ENCODE measurements at places on chromosomes 13 and 19.

DNA sequence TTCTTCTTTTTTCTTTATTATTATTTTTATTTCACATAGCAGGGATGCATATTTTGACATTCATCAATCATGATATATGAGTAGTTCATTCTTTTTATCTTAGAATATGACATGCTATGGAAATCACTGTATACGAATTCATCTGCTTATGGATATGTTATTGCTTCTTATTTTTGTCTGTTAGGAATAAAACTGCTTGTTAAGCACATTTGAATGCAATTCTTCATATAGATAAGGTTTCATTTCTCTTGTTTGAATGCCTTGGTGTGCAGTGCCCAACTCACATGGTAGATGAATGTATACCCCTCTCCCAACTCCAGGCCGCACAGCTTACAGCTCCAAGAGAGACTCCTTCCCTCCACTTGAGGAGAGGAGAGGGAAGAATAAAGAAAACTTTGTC is 11.3 kb downstream of the ZNF776 start:
- no peak for DNase-seq

GRCh38 chr13:60850526-60850925 is 453.5 kb downstream of the TDRD3 start:
- no peak for DNase-seq

GRCh38 chr13:78160793-78161192 is 242.2 kb upstream of the EDNRB start:
- peak; percentile 61 for DNase-seq

- peak; percentile 45 for DNase-seq
Observed at GRCh38 chr13:113001241-113002140, 32.5 kb downstream of the MCF2L start.

DNA sequence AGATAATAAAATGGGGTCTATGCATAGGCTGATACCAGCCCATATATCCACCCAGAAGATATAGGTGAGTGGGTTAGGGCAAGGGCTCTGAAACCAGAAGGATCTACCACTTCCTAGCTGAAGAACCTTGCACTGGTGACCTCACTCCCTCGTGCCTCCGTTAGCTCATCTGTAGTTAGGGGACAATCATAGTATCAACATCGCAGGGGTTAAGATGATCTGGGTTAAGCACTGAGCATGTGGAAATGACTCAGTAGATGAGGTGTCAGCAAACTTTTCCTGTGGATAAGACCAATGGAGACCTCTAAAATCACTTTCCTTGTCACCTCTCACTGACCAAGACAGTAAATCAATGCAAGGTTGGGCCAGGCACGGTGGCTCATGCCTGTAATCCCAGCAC is 30.5 kb downstream of the TNFSF14 start:
- no peak for DNase-seq

GRCh38 chr13:102038787-102039186 is 363.1 kb downstream of the FGF14 start:
- no peak for DNase-seq

- DNase-seq: no peak
Observed at GRCh38 chr19:47390533-47391488, 28.5 kb downstream of the MEIS3 start.

DNA sequence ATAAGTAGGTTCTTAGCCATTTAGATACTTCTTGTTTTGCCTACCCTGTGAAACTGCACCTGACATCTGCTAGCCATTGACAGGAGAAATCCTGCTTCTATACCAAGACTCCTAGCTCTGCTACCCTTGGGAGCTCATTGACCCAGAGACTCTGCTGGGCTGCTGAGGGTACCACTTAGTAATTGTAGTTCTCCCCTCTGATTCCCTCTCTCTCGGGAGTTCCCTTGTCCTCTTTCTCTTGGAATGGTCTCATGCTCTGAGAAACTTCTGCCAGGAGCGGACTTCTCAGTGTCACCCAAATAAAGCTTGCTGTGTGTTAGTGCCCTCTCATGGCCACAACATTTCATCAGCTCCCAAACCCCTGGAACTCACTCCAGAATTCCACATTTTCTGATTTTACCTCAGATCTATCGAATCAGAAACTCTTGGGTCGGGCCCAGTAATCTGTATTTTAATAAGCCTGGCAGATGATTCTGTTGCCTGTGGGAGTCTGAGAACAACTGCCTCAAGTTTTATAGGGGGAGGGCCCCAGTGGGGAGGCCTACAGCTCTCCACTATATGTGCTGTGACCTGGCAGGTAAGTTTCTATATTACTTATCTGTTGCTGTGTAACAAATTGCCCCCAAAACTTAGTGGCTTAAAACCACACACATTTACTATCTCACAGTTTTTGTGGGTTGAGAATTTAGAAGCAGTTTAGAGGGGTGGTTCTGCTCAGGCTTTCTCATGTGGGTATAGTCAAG is 221.1 kb downstream of the TDRD3 start:
- DNase-seq: peak; percentile 48

GRCh38 chr13:38954291-38954690 is 36.3 kb downstream of the STOML3 start:
- no peak for DNase-seq

DNA sequence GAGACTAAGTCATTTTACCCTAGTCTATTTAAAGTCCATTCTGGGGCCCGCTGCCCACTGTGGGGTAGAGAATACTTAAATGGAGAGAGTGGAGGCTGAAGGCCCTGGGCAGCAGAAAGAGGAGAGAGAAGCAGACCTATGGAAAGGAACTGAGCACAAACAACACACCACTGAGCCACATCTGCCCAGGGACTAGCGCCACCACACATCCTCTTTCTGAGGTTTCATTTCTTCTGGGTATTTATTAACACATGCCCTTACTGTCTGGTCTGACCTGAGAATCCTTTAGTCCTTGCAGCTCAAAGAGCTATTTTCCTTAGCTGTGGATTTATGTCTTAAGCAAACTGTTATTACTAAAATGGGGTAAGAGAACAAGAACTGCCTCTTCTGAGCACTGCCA is 154.0 kb downstream of the NALCN start:
- DNase-seq: no peak

- DNase-seq: no peak
Observed at GRCh38 chr13:43776501-43777079, 10.2 kb downstream of the ENOX1 start.

DNA sequence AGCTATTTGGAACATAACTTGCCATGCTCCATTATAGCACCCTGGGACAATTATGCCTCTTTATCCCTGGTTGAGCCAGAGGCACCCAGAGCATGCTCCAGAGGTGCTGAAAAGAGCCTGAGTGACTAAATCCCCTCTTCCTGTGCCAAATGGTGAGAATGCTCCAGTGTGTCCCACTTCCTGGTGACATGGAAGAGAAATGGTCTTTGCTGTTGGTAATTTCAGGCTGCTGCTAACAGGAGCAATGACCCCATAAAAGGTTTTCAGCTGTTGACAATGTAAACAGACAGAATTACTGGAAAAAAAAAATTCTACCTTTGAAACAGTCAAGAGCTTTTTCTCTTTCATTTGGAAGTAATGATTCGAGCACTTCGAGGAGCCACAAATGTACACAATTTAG is 341.8 kb downstream of the FGF9 start:
- DNase-seq: no peak

GRCh38 chr13:73607489-73608156 is 526.6 kb downstream of the KLF12 start:
- DNase-seq: no peak

DNA sequence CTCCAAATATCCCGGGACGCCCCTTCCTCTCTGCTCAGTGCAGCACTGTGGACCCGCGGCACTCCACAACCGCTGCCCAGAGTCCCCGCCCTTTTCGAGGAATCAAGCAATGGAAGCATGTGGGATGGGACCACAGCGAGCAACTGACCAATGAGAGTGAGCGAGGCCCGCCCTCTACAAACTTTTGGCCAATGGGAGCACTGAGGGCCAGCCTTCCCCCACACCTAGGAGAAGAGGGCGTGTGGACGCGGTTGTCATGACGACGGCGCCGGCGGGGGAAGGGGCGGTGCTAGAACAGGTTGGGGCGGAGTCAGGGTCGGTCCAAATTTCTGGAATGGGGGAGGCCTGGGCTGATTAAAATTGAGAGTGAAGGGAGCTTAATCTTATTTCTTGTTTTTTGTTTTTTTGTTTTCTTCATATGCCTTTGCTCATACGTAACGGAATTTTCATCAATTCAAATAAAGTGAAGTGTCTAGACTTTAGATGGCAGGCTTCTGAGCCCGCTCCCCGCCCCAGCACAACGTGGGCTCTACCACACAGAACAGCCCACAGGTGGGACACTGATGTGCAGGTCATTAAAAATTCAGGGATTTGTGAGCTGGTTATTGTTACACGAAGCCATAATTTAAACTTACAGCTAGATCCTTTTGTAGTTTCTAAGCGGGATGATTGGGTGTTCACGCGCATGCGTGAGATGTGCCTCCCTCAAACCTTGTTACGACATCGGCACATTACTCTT is at the start of gene DNAAF3:
DNAAF3 (minus strand) TSS at position 84 of the 739 bp plus-strand sequence. CDS start 200 bp downstream, outside the sequence.
- DNase-seq: peak; percentile 100

Measured in AG08396 (cell line).